Cardiac muscle cell (in vitro differentiated cells and primary cell): ENCODE measurements at places on chromosomes 5 and 9.
A peak's percentile ranks its signal among the peaks of the same experiment; 100 is the strongest.

DNA sequence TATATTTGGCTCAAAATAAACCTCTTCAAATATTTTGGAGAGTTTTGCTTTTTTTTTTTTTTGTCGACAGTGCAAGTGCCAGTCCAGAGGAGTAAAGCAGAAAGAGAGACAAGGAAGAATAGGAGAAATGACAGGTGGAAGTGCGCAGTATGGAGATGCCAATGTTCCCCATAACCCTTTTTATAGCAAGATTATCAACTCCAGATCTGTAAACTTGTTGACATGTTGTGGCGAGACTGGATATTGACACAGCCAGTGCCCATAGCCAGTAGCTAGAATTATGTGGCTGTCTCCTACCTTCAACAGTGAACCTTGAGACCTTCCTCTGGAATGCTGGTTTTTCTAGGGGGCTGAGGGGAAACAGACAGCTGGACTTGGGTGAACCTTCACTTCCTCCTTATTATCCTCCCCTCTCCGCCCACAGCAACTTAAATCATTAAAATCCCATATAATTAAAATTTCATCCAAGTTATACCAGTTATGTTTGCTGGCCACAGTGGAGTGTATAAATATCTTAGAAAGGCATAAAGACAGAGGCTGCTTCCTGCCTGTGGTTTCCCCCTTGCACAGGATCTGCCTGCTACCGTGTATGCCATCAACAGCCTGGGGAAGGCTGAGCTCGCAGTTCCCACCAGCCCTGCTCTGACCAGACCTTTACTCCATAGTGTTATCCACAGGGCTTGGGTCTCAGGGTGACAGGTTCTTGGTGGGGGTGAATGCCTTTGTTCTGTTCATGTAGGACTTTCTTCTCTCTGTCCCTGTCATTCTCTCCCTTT, 112.3 kb upstream of the ANKH start:
- DNase-seq = no peak

DNA sequence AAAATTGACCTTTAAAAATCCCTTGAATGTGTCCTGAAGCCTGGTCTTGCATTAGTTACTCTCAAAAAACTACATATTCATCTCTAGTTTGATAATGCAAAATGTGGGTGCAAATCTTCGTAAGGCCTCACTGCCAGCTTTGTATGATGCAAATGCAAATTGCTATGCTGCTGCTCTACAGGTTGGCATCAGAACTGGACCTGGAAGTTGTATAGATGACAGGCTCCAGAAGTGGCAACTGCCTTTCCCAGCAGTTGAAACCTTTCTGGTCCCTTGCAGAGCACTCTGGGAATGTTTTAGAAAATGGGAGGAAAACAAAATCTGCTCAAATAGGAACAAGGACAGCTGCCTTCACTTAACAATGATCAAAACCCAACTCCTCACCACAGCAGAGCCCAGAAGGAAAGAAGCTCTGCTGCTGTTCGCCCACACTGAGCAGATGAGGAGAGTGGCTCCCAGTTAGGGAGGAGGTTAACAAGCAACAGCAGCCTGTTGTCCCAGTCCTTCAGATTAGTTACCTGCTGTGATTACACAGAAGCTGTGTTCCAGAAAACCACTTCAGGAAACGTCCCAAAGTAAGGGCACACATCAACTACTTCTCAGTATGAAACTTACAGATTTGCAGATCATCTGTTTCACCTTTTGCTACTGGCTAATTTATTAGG, 93.5 kb downstream of the PLPP1 start:
- peak; percentile 15 for DNase-seq

- DNase-seq = peak; percentile 74
Observed at GRCh38 chr5:177446200-177447065, at the start of gene PRR7. Gene PRR7 (plus strand): TSS chr5:177446814. CDS start chr5:177455068, 8,254 bp downstream.

DNA sequence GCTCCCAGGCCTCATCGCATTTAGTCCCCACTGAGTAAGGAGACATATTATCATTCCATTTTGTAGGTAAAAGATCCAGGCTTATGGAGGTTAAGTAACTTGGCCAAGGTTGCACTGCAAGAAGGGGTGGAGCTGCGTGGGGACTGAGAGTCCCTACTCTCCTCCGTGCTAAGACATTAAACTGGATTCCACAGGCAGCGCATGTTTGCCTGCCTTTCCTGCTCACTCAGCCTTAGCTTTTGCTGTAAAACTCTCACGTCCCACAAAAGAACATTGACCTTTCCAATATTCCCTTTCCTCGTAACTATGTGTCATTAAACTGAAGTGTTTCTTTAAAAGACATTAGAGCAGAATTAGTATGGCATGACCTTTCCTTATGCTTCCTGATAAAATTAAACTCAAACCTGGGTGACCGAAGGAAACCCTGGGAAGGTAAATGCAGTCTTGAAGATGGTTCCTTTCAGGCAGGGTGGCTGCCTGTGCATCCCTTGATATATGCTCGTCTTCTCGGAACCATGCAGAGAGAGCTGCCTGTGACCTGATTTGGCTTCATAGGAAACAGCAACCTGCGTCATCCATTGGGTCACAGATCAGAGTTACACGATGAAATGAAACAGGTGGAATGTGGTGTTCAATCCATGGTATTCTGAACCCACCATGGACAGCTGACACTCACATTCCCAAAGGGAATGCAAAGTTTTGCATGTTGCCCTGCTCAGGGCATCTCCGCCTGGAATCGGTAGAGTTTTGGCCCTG, 85.9 kb downstream of the TMEM252 start:
- no peak for DNase-seq

DNA sequence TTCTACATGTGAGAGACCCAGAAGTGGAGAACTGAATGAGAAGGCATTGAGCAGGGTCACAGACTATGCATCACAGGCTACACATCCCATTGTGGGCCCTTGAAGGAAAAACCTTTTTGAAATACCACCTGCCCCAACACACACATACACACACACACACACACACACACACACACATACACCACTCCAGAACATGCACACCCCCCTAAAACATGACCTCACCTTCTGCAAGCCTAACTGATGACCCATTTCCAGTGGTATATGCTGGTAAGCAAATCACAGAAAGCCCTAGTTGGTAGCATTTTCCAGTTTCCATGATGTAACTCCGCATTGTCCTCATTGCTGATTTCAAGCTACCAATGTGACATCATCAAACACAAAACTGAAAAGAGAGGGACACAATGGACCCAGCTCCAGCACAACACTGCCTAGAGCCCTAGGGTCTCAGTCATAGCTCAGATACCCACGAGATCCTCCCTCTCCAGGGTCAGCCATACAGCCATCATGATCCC, 36.4 kb downstream of the THBS4 start:
- DNase-seq = no peak
